Left lobe of liver (tissue), 2 donors: ENCODE measurements at places on chromosomes 7 and 10.

GRCh38 chr7:100119970-100120732, 717 bp downstream of the CNPY4 start:
- DNase-seq = peak; percentile 70

DNA sequence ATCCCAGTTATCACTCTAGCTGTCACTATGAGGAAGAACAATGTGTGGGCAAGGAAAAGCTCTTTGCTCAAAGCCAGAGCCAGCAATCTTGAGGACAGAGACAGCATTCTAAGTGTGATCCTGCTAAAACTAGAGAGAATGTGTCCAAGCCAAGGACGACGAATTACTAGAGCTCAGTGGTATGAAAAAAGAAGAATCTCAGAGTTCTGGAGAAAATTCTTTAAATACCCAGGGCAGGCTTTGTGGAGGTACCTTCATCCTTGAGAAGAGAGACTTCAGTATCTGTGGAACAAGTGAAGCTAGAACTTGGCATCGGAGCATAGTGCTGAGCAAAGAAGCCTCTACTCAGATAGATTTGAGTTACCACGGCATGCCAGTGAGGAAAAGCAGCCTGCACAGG, 209.8 kb downstream of the TRIL start:
- no peak for DNase-seq

DNA sequence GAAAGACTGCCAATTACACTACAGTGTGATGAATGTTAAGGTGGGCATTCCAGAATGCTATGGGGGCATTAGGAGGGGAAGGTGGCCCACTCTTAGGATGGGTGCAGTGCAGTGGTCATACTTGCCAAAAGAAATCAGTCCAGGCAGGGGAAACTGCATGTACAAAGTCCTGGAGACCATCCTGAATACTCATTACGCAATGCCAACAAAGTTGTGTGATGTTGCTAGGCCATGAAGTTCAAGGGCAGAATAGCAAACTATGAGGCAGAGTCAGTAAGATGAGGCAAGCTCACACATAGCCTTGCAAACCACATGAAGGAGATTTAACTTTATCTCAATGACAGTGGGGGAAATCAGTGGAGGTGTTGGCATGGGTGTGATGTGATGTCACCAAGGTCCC, 49.8 kb upstream of the SLC35B4 start:
- peak; percentile 65 for DNase-seq

- no peak for DNase-seq
Observed at GRCh38 chr7:50226145-50226544, 78.4 kb upstream of the IKZF1 start.

GRCh38 chr7:130758429-130759056, 24.5 kb upstream of the KLF14 start:
- DNase-seq = no peak

GRCh38 chr7:16813232-16813616, 8.4 kb upstream of the AGR2 start:
- DNase-seq = no peak

- DNase-seq = no peak
Observed at GRCh38 chr7:133339772-133340171, 86.9 kb downstream of the EXOC4 start.

DNA sequence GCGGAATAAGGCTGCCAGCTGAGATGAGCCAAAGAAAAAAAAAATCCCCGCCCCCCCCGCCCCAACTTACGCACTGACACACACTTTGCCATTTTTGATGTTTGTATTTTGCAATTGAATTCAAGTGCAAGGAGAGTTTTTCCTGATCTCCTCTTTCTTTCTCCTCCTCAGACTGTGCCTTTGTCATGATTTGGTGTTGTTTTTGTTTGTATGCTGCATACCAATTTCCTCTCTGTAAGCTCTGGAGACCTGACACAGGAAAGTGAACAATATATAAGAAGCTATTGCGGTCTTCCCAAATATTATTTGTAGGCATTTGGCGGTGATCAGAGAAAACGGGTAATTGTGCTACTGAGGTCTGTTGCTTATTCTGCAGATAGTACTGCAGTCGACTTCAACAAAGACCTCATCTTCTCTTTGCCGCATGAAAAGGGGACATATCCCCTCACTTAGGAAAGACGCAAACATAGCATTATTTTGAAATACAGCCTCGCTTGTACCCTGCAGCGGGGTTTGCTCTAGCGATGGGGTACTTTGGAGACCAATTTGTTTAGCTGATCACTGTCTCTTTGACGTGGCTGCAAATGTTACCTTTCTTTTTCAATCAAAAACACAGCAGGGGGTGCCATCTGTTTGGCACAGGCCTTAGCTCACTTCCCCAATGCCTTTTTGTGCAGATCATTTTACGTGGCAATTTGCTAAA, 206.6 kb downstream of the SKAP2 start:
- no peak for DNase-seq

DNA sequence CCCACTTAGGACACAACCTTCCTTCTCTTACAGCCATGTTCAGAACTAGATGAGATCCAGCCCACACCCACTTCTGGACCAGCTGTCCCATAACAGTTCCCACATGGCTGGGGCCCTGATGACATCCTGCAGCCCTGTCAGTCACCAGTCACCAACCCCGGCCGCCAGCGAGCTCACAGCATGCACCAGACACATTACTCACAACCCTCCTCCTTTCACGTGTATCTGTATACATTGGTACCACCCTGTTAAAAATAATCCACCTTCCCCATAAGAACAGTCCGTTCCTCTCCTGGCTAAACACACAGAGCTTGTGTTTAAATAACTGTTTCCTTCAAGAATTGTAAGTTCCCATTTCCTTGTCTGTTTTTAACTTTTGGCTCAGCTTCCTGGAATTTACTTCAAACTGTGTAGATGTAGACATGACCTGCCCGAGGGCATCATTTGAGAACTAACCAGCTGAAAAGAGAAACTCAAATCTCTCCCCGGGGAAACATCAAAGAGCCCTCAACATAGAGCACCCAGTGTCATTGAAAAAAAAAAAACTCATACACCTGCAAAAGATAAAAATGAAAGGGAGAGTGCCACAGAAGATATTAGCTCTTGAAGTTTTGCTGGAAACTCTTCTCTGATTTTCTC, 26.0 kb upstream of the PRLHR start:
- DNase-seq = no peak

- DNase-seq = no peak
Observed at GRCh38 chr10:85618841-85619240, 747.8 kb downstream of the GRID1 start.

- DNase-seq = no peak
Observed at GRCh38 chr10:101222683-101223273, 6.5 kb downstream of the LBX1 start.

DNA sequence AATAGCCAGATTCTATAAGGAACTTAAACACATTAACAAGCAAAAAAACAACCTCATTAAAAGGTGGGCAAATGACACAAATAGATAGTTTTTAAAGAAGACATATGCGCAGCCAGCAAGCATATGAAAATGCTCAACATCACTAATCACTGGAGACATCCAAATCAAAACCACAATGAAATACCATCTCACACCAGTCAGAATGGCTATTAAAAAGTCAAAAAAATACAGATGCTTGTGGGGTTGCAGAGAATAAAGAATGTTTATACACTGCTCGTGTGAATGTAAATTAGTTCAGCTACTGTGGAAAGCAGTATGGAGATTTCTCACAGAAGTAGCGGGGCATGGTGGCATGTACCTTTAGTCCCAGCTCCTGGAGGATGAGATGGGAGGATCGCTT, 164.0 kb downstream of the CHRM2 start:
- no peak for DNase-seq

DNA sequence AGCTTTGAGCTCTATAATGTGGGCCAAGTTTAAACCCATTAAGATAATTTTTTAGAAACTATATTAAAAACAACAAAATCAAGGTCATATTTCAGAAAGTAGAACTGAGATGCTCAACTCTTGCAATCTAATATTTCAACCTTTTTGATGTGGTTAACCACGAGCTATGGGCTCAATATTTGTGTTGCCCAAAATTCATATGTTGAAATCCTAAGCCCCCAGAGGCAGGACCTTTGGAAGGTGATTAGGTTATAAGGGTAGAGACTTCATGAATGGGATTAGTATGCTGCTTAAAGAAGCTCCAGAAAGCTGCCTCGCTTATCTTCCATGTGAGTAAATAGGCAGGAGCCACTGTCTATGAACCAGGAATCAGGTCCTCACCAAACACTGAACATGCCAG, 284.4 kb downstream of the CRPPA start:
- DNase-seq = no peak

- no peak for DNase-seq
Observed at GRCh38 chr7:135692055-135692454, 29.7 kb downstream of the STMP1 start.

- no peak for DNase-seq
Observed at GRCh38 chr7:105198223-105198622, 184.2 kb downstream of the KMT2E start.

DNA sequence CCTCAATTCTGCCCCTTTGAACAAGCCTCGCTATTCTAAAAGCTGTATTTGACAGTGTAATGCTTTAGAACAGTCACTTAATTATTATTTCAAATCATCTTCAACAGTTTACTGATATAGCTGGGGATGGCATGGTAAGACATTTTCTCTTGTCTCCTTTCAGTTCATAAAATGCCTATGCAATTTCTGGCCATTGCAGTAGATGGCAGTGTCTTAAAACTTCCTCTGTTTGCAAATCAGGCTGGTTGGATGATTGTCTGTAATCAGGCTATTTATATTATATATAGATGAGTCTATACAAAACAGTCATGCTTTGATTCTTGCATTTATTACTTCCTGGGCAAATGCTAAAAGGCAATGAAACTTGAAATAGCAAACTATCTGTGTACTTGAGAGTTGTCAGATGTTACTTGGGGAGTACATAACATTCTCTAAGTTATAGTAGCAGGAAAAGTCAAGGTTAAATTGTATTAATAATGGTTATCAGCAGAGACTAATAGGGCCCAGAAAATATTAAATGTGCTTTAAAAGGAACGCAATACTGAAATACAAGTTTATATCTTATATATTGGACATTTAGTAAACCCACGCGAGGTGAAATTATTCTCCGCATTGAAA, 55.5 kb upstream of the LHFPL3 start:
- no peak for DNase-seq

DNA sequence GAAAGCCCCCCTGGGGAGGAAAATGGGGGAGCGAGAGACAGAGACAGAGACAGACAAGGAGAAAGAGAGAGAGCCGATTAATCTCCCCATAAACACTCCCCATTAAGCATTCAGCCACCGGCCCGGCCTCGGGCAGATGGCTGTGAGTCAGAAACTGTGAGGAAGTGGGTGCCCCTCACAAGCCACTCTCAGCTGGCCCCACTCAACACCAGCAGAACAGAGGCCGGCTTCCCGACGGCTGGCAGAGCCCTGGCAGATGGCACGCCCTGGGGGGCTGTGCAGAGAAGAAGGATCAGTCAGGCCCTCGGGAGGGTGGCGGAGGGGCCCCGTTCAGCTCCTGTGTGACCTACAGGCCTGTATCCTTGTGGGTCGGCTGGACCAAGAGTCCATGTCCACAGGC, 41.2 kb downstream of the CAMK2B start:
- DNase-seq = peak; percentile 36

DNA sequence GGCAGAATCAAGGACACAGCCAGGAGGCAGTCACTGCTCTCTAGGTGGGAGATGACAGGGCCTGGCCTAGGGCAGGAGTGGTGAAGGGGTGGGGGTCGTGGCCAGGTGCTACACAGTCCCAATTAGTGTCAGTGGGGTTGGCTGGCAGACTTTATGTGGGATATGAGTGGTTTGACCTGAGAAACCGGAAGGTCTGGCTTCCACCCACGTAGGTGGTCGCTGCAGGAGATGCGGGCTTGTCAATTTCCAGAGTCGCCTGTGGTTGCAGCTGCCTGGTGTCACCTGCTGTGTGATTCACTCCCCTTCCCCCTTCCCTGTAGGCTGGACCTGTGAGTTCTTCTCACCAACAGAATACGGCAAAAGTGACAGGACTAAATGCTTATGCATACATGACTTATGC, 124.3 kb downstream of the KLF6 start:
- DNase-seq = no peak

DNA sequence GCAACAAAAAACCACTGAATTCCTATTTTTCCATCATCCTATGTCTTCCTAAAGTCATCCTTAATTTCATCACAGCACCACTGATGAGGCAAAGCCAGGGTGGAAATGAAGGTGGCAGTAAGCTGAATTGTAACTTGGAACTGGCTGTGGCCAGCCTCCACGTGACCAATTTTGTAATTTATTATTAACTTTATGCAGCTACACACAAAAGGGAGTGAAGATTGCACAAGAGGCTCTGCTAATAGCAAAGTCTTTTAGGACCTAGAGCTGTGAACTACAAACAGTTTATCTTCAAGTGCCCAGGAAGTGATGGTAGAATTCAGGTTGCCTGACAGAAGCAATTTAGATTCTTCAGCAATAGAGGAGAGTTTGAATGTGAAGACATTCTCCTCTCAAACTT, 176.4 kb downstream of the CCDC71L start:
- DNase-seq = peak; percentile 76

DNA sequence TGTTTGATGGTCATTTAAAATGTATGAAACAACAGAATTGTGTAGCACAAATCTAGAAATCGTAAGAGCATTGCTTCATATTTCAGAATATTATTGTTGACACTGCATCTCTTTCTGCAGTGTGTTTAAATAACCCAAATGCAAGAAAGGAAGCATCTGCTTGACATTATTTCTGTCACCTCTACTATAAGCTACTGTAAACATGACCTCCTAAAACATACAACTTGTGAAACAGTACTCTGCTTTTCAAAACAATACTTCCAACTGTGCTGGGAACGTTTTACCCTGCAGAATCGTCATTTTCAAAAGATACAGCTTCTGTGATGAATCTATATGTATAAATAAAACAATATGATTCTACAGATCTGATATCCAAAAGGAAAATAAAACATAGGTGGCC, 82.0 kb downstream of the RNF133 start:
- DNase-seq = no peak

DNA sequence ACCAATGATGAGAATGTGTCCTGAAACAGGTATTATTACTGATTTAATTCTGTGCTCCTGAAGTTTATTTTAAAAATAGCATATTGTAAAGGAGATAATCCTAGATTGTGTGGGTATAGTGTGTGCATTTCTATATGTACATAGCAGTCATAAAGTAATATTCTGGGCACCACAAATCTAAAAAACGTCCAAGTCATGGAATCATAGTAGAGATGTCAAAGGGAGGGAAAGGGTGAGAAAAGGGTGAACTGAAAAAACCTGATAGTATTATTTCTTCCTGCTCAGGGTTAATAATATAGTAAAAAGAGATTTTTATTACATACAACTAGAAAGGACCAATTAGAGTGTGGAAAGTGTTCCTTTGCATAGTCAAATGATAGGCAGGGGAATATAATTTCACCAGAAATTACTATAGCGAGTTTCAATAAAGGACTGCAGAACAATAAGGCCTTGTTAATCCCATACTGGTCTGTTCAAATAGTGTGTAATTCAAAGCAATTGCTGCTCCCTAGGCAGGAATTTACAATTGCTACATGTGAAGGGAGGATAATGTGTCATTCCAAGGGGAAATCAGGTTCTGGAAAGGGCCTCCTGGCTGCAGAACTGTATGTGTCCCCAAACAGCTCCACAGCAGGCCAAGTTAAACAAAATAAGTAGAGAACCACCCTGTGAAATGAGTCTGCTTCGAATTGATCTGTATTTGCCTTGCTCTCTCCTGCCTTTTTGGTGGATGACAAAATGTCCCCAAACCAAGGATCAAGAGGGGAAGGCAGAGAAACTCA, 42.5 kb upstream of the KMT2E start:
- no peak for DNase-seq

GRCh38 chr7:117008886-117009531, 55.7 kb downstream of the ST7 start:
- DNase-seq = no peak

GRCh38 chr10:64041185-64041988, 520.2 kb downstream of the REEP3 start:
- peak; percentile 84 for DNase-seq
